ENCODE measurements at places on chromosomes 2 and 18. TPM values are rescaled to one million over a fixed set of nuclear protein-coding genes. Genes with fewer than 3 reads are reported as not detected.
A peak's percentile ranks its signal among the peaks of the same experiment; 100 is the strongest.

DNA sequence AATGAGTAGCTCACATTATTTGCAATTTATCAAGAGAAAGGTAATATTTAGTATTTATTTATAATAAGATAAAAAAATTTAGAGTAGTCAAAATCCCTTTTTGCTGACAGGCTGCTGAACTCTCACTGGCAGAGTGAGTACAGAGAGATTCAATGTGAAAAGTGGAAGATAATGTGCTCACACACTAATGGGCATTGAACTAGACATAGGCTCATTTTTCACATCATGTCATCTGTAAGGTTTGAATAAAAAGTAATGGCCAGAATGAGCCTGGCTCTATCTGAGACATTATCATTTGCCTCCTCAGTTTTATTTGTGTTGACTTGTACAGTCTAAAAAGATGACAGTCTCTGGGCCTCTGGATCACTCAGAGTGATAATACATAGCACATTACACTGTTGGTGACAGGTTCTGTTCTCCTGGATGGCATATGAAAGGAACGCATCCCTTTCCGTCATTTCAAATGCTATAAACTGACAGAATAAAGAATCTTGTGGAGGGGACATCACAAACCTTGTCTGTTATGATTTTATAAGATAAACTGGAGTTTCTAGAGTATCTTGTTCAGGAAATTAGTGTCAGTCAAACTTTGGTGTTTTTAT is 812.9 kb downstream of the NR4A2 start:
- DNase-seq = no peak

DNA sequence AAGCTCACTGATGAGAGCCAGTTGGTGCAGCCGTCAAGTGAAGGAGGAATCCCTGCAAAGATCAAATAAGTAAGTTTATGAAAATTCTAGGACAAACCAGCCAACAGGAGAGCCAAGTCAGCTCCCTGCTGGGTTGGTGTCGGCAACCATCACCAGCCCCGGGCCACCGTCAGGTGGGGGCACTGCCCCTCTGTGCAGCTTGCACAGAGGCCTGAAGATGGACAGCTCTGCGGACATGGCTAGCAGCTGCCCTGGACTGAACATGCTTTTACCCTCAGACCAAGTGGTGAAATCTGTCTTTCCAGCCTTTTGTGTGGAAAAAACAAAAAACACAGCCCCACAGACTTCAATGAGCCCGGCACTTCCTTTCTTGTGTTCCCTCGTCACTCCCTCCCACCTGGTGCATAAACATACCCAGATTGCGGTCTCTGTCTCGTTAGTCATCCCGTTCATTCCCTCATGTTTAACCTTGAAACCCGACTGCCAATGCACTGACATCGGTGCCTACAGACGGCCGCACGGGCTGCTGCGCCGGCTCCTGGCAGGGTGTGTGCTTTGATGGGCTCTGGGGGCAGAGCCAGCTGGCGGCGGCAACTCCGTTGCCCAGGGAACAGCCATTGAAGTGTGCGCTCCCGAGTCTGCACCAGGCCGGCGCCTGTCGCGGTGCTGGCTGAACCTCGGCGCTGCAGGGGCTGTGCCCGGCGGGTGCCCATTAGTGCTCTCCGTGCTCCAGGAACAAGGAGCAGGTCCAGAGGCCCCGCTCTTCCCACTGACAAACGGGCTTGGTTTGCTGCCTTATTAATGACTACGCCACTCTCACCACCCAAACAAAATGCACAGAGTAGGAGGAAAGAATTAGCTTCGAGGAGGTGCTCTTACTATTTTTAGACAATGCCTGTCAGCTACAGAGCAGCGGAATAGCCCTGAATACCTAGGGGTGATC is 95.3 kb downstream of the EIPR1 start:
- DNase-seq = peak; percentile 71

DNA sequence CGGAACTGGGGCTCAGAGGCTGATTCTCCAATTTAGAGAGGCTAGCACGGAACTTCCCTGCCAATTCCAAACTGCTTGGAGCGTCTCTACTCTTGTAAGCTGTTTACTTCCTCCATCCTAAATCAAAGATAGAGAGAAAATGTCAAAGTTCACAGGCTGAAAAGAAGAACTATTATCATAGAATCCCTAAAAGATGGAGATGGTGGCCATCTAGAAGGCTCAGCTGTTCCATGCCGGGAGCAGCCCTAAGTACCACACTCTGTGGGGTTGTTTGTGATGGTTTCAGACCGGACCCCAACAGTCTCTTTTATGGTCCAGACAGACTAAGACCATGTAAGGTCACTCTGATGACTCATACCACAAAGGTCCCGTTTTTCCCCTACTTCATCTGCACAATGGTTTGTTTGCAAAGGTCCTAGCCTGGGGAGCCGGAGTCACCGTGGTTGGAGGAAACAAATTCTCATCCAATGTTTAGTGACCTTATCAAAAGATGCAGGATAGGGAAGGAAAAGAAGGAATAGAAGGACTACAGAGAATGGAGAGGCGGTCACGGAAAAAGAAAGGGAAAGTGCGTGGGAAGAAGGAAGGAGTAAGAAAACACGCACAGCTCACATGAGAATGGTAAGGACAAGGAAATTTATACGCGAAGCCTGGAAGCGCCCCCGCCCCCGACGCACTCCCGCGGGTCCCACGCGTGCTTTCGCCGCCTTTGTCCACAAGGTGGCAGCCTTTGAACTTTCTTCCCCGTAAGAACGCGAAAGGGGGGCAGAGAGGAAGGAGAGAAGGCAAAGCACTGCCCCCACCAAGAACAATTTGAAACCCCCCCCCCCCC is 453 bp upstream of the ANTXR1 start:
- DNase-seq = peak; percentile 81

GRCh38 chr2:150531591-150531990 is 44.1 kb upstream of the RND3 start:
- no peak for DNase-seq

- DNase-seq = no peak
These were observed 929.5 kb downstream of the NRXN1 start for GRCh38 chr2:50102383-50102782.

DNA sequence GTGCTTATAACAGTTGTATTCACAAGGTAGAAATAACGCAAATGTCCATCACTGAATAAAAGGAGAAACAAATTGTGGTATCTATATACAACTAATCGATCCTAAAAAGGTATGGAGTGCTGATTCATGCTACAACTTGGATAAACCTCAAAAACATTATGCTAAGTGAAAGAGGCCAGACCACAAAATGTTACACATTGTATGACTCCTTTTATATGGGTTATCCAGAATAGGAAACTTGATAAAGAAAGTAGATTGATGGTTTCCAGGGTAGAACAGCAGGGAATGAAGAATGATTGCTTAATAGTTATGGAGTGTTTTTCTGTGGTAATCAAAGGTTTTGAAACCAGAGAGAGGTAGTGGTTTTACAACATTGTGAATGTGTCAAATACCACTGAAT is 432.2 kb upstream of the TRIB2 start:
- DNase-seq = no peak

- no peak for DNase-seq
These were observed 28.5 kb upstream of the MLPH start for GRCh38 chr2:237458519-237458918.

DNA sequence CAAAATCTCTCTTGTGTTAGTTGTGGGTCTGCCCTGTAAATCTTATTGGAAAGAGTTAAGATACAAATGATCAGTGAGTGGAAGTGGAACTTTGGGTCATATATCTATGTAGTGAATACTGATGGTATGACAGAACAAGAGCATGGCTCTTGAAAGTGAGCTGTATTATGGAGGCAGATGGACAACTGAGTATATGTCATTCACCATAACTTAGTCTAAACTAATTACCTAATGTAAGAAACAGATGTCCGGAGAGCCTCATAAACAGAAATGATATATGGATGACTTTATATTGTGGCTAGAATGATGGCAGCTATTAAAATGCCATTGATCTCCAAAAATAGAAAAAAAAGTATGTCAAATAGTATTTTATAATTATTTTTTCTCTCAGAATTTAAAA is 72.4 kb downstream of the FASTKD2 start:
- DNase-seq = no peak

- no peak for DNase-seq
These were observed 2.1 kb downstream of the SLC39A10 start for GRCh38 chr2:195659114-195659513.

- no peak for DNase-seq
These were observed 31.2 kb downstream of the C1D start for GRCh38 chr2:68031542-68032160.

DNA sequence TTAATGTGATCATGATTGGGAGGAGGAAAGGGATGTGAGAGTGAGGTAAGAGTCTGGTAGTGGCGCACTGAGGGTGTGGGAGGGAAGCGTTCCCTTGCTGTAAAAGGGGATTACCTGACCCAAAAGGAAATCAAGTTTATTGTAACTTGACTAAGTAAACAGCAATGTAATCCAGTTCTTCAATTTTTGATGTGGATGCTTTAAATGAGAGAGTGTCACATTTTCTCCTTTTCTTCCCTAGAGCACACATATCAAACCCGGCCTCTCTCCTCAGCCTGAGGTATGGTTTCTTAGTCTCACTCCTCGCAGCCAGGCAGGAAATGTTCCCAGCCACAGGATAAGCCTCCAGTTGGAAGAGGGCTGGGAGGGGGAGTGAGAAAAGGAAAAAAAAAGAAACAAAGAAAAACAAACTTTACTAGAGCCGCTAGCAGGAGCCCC is 688 bp upstream of the ARHGAP28 start:
- no peak for DNase-seq

DNA sequence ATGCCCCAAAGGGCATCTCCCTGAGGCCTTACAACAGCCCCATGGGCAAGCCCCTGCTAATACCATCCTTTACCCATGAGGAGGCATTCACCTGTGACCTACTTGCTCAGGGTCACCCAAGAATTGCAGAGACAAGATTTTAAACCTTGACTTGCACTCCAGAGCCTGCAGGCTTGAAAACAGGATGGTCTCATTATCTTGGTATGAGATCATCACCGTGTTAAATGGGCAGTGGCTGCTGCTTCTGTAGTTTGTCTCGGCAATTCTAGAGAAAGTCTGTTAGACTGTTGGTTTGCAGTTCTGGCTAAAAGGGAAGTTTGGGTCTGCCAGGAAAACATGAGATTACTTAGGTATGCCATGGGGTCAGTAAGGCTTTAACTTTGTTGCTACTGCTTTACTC is 698.9 kb downstream of the GALR1 start:
- no peak for DNase-seq

DNA sequence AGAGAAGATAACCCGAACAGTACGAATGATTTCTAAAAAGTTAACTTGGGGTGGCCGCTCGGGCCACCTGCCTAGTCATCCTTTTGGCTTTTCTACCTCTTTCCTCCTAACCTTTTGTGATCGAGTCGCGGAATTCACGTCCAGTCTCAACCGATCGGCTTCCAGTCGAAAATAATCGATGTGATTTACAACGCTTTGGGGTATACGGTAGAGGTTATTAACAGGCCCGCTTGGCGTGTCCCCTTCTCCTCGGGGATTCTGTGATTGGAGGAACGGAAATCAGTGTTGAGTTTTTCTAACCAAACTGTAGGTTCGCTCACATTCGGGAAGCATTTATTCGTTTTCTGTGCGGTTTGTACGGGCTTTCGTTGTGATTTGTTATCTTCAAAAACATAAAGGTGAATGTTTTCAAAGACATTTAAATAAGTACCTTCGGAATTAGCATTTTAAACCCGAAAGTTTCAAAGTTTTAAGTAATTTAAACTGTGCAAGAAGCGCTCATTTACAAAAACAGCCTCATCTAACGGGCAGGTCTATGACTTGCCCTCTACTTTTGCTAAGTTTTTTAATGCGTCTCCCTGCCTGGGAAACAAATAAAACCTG is 588 bp upstream of the FOXI3 start:
- no peak for DNase-seq

DNA sequence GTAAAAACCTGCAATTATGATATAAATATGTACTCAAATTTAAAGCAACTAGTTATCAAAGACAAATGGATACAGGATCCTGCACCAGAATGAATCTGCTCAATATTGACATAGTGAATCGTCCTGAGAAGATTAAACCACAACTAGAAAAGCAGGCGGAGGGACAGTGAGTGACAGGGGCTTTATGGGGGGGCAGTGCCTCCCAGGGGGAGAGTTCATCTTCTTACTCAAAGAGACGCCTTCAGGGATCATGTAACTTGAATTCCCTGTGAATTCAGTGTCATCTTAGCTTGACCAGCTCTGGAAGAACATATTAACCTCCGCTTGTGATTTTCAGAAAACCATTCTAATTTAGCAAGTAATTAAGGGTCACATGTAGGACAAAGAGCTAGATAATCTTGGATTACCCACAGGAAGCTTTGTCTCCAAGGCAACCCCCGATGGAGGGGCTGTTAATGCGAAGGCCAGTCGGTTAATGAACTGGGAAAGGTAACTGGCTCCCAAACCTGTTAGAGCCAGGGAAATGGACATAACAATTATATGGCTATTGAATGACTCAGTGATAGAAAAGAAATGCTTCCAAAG is 17.4 kb upstream of the LMAN1 start:
- DNase-seq = no peak

DNA sequence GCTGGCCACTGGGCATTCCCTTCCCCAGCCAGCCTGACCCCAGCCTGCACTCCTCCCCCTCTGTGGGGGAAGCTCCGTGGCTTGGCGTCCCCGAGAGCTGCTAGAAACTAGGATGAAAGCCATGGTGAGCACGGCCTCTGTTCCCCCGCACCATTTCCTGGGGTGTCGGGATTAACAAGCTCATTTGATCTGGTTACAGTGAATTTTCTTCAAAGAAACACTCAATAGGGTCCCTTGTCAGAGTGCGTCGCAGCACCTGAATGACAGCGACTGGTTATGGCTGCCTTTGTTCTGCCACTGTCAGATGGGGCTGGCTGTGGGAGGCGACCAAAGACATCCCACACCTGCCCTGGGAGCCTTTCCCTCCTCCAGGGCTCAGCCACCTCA is 7.7 kb upstream of the ALPI start:
- no peak for DNase-seq

GRCh38 chr18:44786688-44787087 is 106.0 kb downstream of the SETBP1 start:
- no peak for DNase-seq

DNA sequence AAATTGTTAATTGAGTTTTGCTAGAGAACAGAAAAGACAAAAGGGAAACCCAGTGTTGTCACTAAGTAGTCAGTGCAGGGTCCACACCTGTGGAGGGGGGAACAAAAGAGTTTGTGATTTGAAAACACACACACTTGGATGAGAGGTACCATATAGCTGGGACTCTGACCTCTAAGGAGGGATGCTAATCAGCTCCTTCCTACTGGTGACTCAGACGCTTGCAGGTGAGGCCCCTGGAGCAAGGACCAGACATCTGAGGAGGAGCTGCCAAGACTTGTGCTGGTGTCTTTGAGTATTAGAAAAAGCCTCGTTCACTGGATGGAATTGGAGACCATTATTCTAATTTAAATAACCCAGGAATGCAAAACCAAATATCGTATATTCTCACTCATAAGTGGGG is 146.4 kb upstream of the MAP2 start:
- DNase-seq = no peak

- no peak for DNase-seq
These were observed 136.1 kb upstream of the PID1 start for GRCh38 chr2:229407170-229407569.

Gene SRD5A2
- 0.02 TPM for polyA plus RNA-seq

Gene COLEC12
- polyA plus RNA-seq = 0.20 TPM

Gene OTOF
- 0.17 TPM for polyA plus RNA-seq

Gene POU3F3
- polyA plus RNA-seq = not detected

Gene LYG1
- 4.3 TPM for polyA plus RNA-seq

Gene ANKRD36C
- polyA plus RNA-seq = 1.3 TPM

Gene SH2D6
- not detected for polyA plus RNA-seq

Gene CD302
- polyA plus RNA-seq = 8.6 TPM

Data from spleen (tissue), 13 donors.